ENCODE measurements at places on chromosomes 6 and 20.
A peak's percentile ranks its signal among the peaks of the same experiment; 100 is the strongest.

DNA sequence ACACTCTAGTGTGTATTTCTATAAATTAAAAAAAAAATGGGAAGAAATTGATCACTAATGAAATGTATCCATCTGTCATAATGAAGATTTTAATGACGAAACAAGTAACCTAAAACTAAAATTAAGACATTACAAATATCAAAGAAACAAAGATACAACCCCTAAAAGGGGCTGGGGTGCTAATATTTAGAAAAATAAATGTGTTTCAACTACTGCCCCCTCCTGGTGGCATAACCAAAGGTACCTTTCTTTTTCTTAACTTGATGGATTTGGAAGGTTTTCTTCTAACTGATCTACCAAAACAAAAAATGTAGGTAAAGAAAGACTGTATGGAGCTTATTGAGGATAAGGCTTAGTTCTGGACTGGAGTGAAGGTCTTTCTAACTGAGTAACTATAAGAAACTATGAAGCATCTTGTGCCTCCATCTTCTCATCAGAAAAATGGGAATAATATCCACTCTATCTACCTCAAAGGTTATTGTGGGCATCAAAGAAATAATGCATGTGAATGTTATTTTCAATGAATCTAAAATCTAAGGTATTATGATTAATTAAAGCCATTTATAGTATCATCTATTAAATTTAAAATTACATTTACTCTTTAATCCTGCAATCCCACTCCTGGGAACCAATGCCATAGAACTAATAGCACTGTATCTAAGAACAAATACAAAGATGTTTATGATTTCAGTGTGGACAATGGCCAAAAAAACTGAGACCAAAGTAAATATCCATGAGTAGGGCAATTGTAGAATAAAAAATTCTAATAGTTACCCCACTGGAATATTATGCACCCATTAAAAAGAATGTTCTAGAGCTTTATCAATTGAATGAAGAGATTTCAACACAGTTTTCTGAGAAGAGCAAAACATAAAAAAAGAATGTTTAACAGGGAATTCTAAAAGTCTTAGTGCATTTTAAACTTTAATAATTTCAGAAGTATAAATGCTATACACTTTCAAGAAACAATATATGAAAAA, 117.2 kb downstream of the BACH2 start:
- DNase-seq = peak; percentile 63

DNA sequence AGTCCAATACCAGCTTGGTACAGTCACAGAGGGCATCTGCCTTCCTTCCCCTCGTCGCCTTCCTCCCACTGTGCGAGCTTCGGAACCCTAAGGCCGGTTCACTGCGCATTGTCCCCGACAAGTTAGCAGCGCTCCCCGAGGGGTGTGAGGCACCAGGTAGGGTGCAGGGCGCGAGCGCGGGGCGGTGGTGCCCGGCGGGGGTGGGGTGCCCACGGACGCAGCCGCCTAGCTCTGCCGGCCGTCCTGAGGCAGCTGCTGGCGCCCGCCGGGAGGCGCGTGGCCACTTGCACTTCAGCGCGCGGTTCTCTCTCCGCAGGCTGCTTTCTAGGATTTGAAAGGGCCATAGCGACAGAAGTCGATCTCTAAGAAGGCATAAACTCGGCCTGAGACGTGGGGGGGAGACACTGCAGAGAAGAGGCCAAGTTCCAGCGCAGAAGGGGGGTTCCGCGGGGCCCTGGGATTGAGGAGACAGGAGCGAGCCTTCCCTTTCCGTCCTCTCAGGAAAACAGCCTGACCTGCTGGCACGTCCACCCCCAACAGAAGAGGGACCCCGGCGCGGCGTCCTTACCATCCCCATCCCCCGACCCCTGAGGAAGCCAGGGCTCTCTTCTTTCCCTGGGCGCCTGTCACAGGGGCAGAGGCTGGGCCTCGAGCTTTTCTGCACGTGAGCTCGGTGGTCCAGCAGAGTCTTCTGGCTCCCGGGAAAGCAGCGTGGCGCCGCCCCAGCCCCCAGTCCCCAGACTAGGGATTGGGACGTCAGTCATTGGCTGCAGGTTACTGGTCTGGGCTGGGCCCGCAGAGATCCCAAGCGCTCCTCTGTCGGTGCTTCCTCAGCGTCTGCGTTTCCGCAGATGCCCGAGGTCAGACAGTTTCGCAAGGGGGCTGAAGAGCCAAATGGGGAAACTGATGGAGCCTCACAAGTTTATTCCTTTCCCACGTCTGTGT, 15.6 kb upstream of the PRDM13 start:
- no peak for DNase-seq

GRCh38 chr6:3208775-3209113, 18.7 kb downstream of the TUBB2B start:
- no peak for DNase-seq

- no peak for DNase-seq
These were observed 17.8 kb downstream of the LRP11 start for GRCh38 chr6:149846321-149846720.

GRCh38 chr6:33886673-33887144, 82.9 kb upstream of the MLN start:
- DNase-seq = no peak

- DNase-seq = no peak
These were observed 194.0 kb downstream of the MYLK4 start for GRCh38 chr6:2556761-2557160.

- no peak for DNase-seq
These were observed 168.5 kb upstream of the ATXN1 start for GRCh38 chr6:16929809-16930208.

GRCh38 chr6:41700463-41701347, 34.7 kb downstream of the TFEB start:
- DNase-seq = no peak

DNA sequence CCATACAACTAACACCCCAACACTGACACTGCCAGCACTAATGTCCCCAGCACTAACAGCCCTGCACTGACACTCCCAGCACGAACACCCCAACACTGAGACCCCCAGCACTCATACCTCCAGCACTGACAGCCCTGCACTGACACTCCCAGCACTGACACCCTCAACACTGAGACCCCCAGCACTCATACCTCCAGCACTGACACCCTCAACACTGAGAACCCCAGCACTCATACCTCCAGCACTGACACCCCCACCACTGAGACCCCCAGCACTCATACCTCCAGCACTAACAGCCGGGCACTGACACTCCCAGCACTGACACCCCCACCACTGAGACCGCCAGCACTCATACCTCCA, 57.2 kb downstream of the ERMARD start:
- DNase-seq = no peak

- DNase-seq = no peak
These were observed 19.5 kb upstream of the RALGAPA2 start for GRCh38 chr20:20731945-20732296.

- DNase-seq = no peak
These were observed 35.4 kb upstream of the RCAN2 start for GRCh38 chr6:46526607-46527006.

DNA sequence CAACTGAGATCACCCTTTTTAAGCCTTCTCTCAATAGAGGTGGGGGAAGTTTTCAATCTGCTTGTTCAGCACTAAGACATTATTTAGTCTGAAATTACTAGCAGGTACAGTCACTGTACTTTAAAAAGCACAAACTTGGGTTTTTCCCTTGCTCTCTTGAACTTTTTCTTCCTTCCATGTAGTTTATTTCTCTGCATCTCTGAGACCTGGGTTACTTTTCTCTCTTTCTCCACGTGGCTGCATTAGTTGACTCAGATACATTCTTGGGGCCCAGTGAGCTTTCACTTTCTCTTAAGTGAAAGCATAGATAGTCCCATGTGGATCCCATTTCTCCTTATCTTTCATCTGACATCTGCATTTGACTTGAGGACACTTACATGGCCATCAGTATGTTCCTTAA, 433.9 kb upstream of the MAP3K7 start:
- DNase-seq = no peak

- no peak for DNase-seq
These were observed 60.1 kb upstream of the HDDC2 start for GRCh38 chr6:125361868-125362267.

DNA sequence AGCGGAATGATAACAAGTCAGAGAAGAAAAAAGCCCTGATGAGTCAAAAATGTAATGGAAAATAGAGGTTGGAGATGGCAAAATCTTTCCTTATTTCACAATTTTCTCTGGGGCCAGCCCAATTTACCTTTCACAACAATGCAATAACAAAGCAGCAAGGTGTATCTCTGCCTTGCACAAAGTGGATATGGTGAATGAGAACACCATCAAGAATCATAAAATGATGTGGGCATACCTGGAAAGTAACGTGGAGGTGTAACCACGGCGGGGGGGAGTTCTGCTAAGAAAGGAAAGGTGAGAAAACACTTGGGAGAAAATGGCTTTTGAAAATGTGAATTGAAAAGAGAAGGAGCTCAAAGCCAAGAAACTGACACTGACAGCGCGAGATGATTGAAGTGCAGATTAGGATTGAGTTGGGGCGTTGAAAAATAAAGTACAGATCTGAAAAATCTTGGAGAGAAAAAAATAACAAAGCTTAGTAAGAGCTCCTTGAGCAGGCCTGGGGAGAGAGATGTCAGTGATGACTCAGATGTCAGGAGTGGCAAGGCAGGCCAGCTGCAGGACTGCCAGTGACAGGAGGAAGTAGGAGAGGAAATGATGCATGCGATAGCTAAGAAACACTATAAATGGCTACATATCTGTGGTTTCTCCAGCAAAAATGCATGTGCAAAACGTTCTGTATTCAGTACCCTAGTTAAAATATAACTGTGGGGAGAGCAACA, 26.2 kb downstream of the ARHGAP18 start:
- DNase-seq = peak; percentile 90

DNA sequence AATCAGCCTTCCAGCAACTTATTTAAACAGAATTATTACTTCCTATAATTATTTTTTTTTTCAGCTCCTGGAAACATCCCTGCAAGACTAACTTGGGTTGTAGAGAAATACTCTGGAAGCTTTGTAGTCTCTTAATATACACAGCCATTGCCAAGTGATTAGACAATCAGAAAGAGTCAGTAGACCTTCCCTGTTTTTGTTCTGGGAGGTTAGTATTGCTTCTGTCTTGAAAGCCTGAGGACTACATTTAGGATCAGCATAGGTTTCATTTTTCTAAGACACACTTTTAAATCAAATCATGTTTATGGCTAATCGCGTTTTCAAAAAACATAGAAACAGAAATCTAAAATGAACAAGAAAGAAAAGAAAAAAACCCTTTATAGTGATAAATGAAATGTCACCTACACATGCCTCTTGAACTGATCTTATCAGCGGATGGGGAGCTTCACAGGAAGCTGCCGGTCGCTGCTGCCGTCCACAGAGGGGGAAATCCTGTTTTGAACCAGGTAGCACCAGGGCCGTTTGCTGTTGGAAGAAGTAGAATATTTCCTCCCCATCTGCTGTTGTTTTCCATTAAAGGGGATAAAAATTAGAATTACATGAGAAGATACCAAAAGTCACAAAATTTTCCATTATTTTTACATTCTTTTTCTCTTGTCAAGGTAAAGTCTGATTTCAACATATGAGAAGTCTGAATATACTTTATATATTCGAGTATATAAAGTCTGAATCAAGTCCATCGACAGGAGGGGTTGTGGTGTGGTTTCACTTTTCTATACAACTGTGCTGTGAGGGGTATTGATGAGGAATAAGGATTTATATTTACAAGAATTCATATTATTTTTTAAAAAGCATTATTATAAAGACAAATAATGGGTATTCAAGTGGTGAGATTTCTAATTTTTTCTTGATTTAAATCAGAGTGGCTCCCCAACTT, 94.6 kb downstream of the ARMC2 start:
- no peak for DNase-seq

GRCh38 chr6:45084257-45084656, 243.9 kb upstream of the RUNX2 start:
- no peak for DNase-seq

DNA sequence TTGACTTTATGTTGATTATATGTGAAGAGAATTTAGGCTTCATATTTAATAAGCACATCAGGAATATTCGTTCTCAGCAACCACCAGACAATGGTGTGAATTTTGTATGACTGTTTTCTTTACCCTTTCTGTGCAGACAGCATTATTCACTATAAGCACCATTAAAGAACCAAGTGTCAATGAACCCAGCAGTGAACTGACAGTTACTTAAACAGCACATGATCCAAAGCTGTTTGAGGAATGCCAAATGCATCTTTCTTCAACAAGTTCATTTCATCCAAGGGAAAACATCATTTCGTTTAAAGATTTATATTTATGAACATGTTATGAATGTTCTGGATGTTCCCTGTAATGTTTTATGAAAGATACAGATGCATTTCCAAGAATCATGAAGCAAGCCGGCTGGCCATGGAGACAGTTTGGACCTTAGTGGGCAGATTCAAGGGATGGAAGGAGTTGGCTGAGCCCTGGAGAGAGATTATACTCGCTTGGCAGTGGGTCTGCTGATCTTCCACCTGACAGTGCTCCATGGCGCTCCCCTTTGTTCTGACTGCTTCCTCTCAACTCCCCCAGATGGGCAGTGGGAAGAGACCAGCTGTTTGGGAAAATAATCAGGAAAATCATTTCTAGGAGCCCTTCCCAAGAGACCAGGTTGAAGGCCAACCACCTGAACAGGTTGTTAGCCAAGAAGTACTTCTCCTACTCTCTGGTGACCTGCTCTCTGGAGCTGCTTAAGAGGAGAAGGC, 326.0 kb upstream of the RSPO3 start:
- no peak for DNase-seq

GRCh38 chr20:46894971-46895905, 595 bp downstream of the EYA2 start:
- no peak for DNase-seq

GRCh38 chr20:46089417-46090388, at the start of gene NCOA5:
NCOA5 (minus strand) TSS chr20:46089962; CDS start chr20:46079424, 10,538 bp downstream.
- peak; percentile 96 for DNase-seq

GRCh38 chr6:140043762-140044378, 669.4 kb upstream of the CITED2 start:
- DNase-seq = no peak

DNA sequence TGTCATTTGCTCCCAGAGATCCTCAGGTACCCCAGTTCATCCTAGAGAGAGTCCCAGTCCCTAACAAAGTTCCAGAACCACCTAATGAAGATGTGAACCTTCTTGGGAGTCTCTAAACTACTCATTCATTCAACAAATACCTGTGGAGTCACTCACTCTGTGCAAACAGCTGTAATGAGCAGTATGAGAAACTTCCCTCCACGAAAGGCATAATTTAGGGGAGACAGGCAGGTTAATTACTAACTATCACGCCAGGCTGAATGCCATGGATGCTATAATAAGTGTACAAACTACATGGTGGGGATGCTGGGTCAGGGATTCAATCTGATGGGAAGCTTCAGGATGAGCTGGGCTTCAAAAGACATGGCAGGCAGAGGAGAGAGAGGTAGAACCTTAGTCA, 70.1 kb upstream of the AFDN start:
- no peak for DNase-seq

DNA sequence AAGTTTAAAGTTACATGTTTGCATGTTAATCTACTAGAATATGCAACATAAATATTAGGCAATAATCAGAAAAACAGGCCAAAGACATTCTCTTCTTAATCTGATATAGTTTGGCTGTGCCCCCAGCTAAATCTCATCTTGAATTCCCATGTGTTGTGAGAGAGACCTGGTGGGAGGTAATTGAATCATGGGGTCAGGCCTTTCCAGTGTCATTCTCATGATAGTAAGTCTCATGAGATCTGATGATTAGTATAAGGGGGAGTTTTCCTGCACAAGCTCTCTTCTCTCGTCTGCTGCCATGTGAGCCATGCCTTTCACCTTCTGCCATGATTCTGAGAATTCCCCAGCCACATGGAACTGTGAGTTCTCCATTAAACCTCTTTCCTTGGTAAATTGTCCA, 1241.7 kb upstream of the ADGRB3 start:
- no peak for DNase-seq

GRCh38 chr20:1997483-1998192, 3.8 kb upstream of the PDYN start:
- DNase-seq = no peak

Data from NAMALWA (cell line).